ENCODE measurements at places on chromosomes 6 and 20.

- no peak for DNase-seq
These were observed 3.1 kb downstream of the CRYBG1 start for GRCh38 chr6:106363401-106364138.

GRCh38 chr6:167691533-167692312, 135.0 kb upstream of the AFDN start:
- DNase-seq: no peak

GRCh38 chr6:105779110-105779509, 307.0 kb upstream of the PRDM1 start:
- DNase-seq: no peak

- DNase-seq: peak; percentile 53
These were observed 1.0 kb downstream of the MAP1LC3A start for GRCh38 chr20:34559311-34560140.

DNA sequence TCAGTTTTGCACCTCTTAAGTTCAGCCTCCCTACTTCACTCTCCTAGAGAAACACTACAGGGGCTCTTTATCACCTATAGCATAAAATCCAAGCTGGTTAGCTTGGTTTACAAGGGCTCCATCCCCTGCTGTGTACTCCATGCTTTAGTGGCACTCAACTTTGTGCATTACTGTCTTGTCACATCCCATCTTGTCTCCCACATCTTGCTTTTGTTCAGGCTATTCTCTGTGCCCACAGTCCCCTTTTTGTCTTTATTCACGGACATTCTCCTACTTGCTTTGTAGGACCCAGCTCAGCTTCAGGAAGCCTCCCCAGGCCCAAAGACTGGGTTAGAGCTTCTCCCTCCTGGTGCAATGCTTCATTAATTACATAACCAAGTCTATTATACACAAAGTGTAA, 107.9 kb upstream of the SPACA1 start:
- DNase-seq: no peak

DNA sequence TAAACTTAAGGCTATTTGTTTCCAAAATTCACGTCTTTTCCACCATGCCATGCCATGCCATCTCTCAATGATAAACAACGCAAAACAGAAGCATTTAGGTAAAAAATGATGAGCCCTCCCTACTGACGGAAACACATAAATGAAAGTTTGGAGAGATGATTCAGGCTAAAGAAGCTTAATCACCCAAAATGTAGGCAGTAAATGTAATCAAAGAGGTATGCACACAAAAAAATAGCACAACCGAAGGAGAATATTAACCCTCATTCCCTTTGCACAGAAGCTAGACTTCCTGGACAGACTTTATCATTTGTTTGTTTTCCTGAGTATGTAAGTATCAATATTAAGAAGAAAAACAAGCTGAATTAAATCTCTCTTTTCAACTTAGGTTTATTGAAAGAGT, 28.8 kb downstream of the DCDC2 start:
- no peak for DNase-seq

GRCh38 chr20:4366076-4366475, 350.7 kb upstream of the RNF24 start:
- no peak for DNase-seq

GRCh38 chr6:108589244-108589791, 28.6 kb downstream of the FOXO3 start:
- DNase-seq: peak; percentile 31

- no peak for DNase-seq
These were observed 1005.7 kb downstream of the HACE1 start for GRCh38 chr6:103854059-103854458.

DNA sequence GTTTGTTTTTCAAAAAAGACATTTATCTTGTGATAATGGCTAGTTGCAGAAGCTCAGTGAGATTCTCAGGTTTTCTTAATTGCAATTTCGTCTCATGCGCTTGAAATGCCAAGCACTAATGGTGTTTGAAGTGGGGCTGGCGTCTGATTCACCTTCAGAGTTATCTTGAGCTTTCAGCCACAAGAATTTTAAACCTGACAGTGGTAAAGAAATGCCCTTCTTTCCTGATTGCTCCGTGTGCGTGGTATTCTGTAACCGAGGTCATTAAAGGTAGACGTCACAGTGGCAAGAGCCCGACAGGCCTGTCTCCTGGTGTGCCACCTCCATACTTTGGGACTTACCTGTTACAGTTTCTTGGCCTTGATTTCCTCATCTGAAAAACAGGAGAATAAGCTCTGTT, 126.5 kb upstream of the QKI start:
- DNase-seq: no peak

GRCh38 chr6:107115695-107116327, 496 bp upstream of the BEND3 start:
- no peak for DNase-seq

GRCh38 chr6:43924222-43924702, 154.3 kb downstream of the VEGFA start:
- DNase-seq: peak; percentile 8

DNA sequence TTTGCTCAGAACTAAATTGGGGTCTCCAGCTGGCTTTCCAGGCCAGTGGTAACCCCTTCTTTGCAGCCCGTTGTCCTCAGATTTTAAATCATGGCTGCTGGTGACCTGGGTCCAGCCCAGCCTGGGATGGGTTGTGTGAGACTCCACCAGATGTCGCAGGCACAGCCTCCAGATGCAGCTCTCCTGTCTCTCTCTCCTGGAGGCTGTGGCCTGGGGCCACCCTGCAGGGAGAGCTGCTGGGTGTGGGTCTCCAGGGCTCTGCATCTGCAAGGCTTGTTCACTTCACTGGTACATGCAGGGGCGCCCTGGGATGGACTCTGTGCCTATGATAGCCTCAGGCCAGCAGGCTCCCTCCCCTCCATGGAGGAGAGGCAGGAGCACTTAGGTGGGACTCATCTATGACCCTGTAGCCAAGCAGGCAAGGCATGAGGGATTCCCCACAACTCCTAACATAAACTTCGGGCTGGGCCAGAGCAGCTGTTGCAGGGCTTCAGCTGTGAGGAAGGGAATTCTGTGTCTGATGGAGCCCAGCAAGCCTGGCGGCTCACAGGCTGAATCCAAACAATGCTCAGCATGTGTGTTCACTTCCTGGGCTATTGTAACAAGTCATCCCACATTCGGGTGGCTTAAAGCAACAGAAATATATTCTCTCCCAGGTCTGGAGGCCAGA, 94.7 kb upstream of the NXT1 start:
- DNase-seq: no peak

GRCh38 chr20:61790116-61790827, 275.4 kb downstream of the TAF4 start:
- DNase-seq: no peak

- no peak for DNase-seq
These were observed 13.3 kb upstream of the HMGN4 start for GRCh38 chr6:26524722-26525370.

GRCh38 chr20:5651746-5652145, 98.5 kb upstream of the SHLD1 start:
- no peak for DNase-seq

DNA sequence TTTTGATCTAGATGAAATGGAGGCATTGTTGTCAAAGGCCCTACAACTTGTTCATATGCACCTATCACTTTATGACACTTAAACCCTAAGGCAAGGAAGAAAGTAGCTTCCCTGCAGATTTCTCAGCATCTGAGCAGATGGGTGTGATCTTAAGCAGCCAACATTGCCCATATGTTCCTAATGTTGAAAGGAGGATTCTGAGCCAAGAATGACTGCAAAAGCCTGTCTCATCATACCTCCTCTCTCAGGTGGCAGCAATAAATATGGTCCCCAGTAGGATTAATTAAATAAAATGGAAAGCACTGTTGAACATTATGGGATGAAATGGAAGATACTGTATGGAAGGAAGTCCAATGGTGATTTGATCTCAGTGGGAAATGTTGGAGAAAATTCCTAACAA, 538.1 kb upstream of the MAN1A1 start:
- DNase-seq: no peak

DNA sequence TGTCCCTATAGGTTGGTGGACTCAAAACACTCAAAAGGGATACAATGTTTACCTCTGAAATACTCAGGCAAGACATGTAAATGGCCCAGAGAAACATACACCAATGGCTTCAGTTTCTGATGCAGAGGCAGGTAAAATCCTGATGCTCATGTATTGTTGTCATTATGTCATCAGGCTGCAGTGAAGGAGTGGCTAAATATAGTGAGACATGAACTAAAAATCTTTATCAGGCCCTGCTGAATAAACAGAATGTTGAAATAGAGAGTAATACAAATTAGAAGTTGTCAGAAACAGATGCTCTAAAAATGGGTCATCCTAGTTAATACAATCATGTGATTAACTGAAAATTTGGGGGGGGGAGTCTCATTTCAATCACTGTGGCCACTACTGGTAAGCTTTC, 20.4 kb downstream of the PTPRK start:
- no peak for DNase-seq

GRCh38 chr6:148339766-148340165, 2.9 kb upstream of the SASH1 start:
- DNase-seq: no peak

- DNase-seq: peak; percentile 51
These were observed 23.2 kb downstream of the RBCK1 start for GRCh38 chr20:431012-431904.

- DNase-seq: no peak
These were observed 81.7 kb upstream of the NFATC2 start for GRCh38 chr20:51624157-51624731.

DNA sequence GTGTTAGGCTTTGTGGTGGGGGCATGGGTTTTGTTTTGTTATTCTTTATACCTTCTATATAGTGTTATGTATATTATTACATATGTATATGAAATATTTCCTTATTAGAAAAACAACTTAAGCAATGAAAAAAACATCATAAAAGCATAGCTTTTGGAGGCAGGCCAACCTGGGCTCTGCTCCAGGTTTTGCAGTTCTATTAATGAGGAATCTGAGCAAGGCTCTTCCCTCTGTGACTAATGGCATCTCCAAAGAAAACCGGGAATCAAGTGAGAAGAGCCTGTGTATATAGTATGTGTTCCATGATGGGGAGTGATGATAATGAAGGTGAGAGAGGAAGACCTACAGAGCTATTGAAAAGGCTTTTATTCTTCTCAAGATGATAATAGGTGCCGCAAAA, 291.1 kb downstream of the CLIC5 start:
- DNase-seq: no peak

DNA sequence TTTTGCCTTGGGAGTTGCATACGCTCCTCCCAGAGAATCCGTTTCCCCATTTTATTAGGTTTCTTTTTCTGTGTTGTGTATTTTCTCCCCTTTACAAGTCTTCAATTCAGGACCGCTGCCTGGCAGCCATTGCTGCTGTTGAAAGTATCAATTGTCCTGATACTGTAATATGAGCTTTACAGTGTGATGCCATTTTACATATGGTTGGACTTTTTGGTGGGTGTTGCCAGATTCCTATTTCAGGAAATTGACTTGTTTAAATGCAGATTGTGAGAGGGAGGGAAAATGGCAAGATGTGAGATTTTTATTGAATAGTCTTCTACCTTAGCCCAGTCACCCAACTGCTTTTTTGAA, 1.2 kb downstream of the PANK2 start:
- no peak for DNase-seq

GRCh38 chr6:108785653-108786052, 62.6 kb upstream of the ARMC2 start:
- no peak for DNase-seq

DNA sequence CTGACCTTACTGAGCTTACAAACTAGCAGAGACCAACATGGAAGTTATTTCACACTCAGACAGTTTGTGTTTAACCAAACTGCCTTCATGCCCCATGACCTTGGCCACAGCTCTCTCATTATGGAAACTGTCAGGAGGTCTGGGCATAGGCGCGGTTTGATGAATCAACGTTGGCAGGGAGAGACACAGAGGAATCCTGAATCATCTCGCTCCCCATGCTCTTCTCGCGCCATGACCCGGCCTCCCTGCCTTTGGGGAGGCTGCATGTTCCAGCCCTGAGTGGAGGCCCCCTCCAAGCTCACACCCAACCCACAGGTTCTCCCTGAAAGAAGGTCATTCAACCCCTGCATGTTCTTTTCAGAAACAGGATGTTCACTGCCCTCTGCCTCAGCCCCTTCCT, 15.9 kb upstream of the GDAP1L1 start:
- no peak for DNase-seq

DNA sequence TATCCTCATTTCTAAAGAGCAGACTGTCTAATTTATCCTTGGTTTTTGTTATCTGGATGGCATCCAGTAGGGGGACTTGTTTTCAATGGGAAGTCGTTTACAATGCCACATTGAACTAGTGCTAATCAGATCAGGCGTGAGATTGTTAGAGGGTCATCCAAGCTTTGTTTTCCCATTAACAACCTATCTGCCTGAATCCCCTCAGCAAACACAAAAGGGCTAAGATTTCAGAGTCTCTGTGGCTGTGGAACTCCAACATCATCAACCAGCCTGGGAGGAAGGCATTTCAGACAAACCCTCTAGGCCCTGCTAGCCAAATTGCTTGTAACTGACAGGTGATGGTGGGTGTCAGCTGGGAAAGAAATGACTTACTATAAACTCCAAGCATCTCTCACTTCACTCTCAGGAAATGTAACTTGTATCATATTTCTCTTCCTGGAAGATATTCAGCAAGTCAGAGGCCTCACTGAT, 47.7 kb downstream of the COL19A1 start:
- DNase-seq: no peak

- no peak for DNase-seq
These were observed 91.1 kb upstream of the HIVEP1 start for GRCh38 chr6:11921017-11921438.

- DNase-seq: no peak
These were observed 211.6 kb upstream of the THEMIS start for GRCh38 chr6:128112494-128112893.

GRCh38 chr6:3646616-3647362, 104.7 kb downstream of the PXDC1 start:
- DNase-seq: no peak

GRCh38 chr6:169019727-169020491, 233.7 kb downstream of the THBS2 start:
- DNase-seq: no peak

DNA sequence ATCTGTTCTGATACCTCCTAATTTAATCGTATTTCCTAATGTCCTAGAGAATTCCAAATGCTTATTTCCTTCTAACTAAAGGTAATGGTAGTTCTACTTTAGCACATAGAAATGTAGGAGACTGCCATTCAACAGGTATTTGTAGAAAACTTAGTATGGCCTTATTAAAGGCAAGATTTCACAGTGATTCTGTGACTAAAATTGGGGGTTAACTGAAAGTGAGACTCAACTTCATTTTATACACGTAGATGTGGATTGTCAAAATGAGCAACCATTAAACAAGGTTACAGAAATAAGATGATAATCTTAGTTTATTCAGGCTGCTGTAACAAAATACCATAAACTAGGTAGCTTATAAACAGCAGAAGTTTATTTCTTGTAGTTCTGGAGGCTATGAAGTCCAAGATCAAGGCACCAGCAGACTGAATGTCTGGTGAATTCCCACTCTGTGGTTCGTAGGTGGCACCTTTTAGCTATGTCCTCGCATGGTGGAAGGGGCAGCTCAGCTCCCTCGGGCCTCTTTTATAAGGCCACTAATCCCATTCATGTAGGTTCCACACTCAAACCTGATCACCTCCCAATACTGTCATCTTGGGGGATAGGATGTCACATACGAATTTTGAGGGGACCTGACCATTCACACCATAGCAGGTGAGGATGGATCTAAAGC, 38.7 kb downstream of the TAB2 start:
- no peak for DNase-seq

DNA sequence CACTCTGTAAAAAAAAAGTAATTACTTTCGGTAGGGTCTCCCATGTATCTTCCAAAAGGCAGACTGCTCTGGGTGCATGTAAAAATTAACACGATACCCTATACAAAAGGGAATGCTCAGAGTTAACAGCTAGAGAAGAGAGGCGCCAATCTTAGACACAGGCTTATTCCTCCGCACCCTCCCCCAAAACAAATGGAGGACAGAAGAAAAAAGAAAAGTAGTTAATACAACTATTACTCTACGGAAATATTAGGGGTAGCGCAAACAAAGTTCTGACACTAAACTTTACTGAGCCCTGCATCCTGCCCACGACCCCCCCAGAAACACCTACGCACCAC, 331 bp upstream of the UFL1 start:
- no peak for DNase-seq
